ENCODE measurements at places on chromosomes 1 and 21. TPM values are rescaled to one million over a fixed set of nuclear protein-coding genes. Genes with fewer than 3 reads are reported as not detected.

The WNT3A gene
- total RNA-seq: not detected

The KRTAP25-1 gene
- total RNA-seq: not detected

The GJB3 gene
- total RNA-seq: not detected

The KRTAP21-1 gene
- not detected for total RNA-seq

All from lung microvascular endothelial cell (primary cell).